Stimulated activated CD8-positive, alpha-beta memory T cell treated with anti-CD3 and anti-CD28 coated beads, Interleukin-4, amount 100 ng/mL, for 1 hour (primary cell): ENCODE measurements at places on chromosomes 7 and 10.

DNA sequence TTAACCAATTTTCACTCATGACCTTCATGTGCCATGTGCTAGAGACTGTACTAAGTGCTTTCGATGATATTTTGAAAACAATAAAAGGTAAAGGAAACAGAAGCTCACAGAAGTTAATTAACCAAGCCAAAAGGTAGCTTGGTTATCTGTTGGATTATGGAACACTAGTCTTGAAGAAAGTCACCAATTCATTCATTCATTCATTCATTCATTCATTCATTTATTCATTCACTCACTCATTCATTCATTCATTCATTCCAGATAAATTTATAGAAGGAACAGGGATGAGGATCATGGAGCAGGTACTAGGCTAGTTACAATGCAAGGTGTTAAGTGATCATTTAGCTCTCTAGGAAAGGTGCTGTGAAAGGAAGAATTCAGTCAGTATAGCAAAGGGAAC, 322.8 kb downstream of the MAGI2 start:
- DNase-seq, result no peak

DNA sequence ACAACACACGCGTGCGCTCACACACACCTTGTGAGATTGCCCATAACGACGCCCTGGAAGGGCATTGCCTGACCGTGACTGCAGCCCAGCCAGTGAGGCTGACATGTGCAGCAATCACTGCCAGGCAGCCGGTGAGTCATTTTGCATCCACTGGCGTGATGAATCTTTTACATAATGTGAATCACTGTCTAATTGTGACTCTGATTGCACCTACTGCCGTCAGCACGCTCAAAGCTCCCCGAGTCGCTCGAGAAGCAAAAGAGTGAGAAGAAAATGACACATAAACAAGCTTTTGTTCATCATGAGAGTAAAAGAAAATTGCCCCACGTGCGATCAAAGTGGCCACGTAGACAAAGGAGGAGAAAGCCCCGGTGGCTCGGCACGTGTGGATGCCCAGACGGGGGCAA, 117.4 kb upstream of the PFKP start:
- DNase-seq, result no peak

GRCh38 chr10:59586407-59586891, 123.2 kb downstream of the SLC16A9 start:
- no peak for DNase-seq

DNA sequence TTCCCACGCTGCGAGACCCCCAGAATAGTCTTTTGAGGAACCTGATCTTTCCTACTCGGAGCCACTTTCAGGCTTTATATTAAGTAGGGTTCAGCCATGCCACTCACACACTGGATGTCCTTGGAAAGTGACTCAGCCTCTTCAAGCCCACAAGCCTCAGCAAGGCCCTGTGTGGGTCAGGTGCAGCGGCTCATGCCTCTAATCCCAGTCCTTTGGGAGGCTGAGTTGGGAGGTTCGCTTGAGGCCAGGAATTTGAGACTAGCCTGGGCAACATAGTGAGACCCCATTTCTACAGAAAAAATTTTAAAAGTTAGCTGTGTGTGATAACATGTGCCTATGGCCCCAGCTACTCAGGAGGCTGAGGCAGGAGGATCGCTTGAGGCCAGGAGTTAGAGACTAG, 119.7 kb upstream of the TNRC18 start:
- DNase-seq, result no peak

GRCh38 chr10:9800011-9800410, 1217.7 kb upstream of the CELF2 start:
- no peak for DNase-seq
